ENCODE measurements at places on chromosomes 6 and 20.

DNA sequence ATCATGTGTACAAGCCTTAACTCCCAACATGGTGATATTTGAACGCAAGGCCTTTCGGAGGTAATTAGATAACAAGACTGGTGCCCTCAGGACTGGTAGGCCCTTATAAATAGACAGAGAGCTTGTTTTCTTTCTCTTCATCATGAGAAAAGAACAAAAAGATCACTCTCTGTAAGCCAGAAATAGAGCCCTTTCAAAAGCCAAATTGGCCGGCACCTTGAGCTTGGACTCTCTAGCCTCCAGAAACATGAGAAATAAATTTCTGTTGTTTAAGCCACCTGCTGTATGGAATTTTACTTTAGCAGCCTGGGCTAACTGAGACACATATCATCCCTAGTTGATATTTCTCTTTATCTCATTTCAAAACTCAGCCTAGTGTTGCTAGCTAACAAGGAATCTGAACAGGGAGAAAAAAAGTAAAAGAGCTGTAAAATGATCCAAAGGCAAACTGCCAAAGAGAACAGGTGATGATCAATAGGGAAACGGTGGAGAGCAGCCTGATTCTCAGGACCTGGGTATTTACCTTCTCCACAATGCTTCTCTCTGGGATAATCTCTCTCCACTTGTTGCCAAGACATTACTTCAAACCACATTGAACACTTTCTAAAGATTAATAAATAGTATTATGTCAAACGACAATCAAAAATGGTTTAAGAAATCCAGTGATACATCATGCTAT is 6.1 kb downstream of the COL21A1 start:
- peak; percentile 66 for DNase-seq

- no peak for DNase-seq
Observed at GRCh38 chr6:153167907-153168306, 36.8 kb upstream of the RGS17 start.

DNA sequence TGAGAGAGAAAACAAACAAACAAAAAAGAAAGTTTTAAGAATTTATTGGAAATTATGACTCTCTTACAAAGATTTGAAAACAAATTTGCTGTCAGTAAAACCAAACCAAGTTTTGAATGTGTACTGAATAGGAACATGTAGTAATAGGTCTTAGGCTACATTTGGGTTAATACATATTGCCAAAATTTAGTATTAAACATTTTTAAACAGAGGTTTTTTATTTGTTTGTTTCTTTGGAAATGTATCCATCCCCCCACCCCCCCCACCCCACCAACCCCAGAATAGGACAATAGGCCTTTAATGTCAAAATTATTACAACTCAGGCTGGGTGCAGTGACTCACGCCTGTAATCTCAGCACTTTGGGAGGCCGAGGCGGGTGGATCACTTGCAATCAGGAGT is 2.5 kb downstream of the C6orf118 start:
- no peak for DNase-seq

GRCh38 chr6:25497383-25498040 is 154.5 kb upstream of the SCGN start:
- no peak for DNase-seq

- peak; percentile 54 for DNase-seq
Observed at GRCh38 chr20:2524709-2525506, 11.5 kb upstream of the TMC2 start.

DNA sequence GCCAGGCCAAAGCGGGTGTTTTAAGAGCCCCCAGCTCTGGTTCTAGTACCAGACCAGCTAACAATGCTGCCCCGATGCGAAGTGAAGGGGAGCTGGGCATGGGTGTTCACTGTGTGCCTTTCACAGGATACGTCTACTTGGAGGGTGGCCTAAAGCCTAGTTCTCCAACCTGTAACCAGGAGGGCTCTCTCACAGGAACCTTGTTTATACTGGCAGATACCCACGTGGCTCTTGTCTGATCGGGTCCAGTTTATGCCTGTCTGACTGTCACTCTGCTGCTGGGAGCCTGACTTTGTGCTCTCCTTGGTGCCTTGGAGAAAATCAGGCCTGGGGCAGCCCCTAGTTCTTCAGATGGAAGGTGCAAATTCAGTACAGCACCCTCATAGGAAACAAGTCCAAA is 60.2 kb upstream of the RNF144B start:
- no peak for DNase-seq

GRCh38 chr20:16069389-16070010 is 503.7 kb downstream of the KIF16B start:
- no peak for DNase-seq

GRCh38 chr6:104118274-104118673 is 741.4 kb downstream of the HACE1 start:
- DNase-seq, result no peak

- no peak for DNase-seq
Observed at GRCh38 chr6:108966251-108966650, 118.0 kb downstream of the ARMC2 start.

- DNase-seq, result no peak
Observed at GRCh38 chr6:101741474-101742171, 348.1 kb downstream of the GRIK2 start.

DNA sequence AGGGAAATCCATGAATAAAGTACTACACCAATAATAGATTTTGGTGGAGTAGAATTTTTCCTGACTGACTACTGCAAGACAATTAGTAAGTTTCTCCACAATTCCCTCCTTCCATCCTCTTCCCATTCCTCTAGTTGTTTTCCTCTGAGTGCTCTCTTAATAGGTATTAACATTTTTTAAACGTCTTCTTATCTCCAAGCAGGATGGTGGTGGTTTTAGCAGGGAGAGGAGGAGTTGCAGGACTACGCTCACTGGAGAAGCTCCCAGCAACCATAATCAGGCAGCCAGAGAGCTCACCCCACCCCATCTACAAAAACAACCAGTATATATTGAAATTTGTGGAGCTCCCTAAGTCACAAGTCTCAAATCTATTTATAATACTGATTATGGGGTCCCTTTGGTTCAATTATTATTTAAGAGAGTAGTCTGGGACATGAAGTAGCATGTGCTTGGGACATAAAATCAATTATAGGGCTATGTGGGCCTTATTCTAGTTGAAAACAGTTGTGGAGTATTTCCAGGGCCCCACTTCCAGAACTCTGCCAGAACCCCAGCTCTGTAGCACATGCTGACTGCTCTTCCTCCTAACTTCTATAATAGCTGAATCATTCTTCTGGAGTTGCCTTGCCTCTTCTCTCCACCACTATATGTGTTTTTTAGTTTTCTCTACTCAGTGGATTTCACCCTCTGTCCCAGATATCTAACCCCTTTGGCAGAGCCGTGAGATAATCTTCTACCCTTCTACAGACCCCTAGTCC is 49.8 kb downstream of the MYB start:
- DNase-seq, result no peak

DNA sequence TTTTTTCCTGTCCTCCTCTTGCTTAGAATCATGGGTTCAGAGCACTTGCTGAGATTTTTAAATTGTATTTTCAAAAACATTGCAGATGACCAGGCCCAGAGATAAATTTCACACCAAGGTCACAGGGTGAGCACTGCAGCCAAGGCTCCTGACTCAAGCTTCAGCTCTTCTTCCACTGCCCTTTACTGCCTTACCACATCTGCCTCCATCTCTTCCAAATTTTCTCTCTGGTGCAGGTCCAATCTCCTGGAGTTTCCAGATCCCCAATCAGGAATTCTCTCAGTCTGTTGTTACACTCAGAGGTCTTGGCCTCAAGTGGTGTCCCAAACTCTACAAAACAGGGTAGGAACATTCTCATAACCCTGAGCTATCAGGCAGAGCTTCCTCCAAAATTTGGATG is 12.7 kb downstream of the SNAP25 start:
- no peak for DNase-seq

DNA sequence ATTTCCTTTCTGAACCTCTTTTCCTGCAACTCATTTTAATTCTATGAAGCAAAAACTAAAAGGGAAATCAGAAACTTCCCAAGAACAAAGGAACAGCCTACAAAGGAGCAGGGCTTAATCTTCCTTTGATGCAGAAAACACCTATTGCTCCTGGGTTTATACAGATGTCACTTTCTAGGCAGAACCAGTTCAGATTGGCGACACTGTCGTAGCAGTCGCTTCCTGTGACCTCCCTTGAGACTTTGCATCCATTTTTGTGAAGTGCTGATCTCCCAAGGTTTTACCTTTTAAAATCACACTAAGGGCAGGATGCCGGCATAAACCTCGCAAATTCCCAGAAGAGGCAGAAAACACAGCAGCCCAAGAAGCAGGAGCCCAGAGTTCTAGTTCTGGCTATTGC is 40.1 kb downstream of the JAG1 start:
- no peak for DNase-seq

GRCh38 chr6:56863366-56863765 is 91.5 kb upstream of the BEND6 start:
- DNase-seq, result no peak

GRCh38 chr20:62774762-62775161 is 21.5 kb upstream of the MRGBP start:
- DNase-seq, result no peak

GRCh38 chr6:149567194-149567586 is 1.0 kb downstream of the GINM1 start:
- no peak for DNase-seq

DNA sequence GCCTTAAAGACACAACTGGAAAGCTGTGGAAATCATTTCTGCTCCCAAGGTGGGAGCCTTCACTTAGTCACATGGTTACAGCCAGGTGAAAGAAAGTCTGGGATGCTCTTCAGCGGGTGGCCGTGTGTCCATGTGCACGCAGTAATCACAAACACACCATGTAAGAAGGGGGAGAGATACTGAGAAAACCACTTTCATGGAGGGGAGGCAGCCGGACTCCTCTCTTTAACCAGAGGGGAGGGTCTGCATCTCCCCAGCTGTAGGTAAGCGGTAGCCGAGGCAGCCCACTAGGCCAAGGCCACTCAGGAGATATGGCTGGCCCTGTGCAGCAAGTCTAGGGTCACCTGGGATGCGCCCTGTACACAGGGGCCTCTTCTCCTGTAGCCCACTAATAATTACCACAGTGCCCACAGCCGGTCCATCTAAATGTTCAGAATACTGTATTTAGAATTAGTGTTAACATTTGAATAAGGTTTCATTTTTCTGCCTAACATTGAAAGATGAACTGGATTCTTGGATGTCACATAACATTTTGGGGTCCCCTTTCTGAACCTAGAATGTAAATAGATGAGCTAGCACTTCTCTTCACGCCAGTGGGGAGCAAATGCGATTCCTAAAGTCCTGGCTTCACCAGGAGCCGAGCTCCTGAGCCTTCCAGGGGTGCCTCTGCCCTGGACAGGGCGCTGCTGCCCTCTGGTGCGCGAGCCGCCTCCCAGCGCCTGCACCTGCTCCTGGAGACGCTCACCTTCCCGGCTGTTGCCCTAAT is 15.9 kb downstream of the GPR31 start:
- DNase-seq, result peak; percentile 66

DNA sequence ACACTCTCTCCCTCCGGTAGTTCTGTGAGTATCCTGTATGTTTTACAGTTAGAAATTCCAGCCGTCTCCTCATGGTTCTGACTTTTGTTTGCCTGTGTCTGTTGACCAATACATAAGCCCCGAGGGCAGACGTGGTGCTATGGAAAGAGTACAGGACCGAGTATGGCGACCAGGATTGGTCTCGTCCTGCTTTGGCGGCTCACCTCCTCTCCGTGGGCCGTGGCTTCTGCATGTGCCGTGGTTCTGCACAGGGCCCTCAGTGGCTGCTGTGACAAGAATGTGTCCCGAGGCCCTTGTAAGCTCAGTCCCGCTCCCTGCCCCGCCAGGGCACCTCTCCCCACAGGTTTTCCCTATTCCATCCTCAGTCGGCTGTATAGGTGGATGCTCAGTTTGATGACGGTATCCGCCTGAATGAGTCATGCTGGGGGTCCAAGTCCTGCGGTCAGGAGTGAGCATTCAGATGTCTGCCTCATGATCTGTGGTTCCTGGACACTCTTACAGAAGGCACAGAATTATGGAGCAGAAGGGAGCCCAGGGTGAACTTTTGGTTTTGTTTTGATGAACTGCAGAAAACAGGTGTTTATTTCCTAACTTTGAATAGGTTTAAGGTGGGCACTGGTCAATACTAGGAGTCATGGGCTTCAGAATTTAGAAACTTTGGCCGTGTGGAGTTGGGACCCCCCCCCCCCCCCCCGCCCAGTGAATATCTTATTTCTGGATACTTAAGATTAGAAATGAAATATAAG is 1.2 kb downstream of the ARFGAP1 start:
- no peak for DNase-seq
